ENCODE measurements at places on chromosomes 2 and 18.
A peak's percentile ranks its signal among the peaks of the same experiment; 100 is the strongest.

- DNase-seq, result no peak
Measured at GRCh38 chr2:207135801-207136457, 29.8 kb downstream of the KLF7 start.

DNA sequence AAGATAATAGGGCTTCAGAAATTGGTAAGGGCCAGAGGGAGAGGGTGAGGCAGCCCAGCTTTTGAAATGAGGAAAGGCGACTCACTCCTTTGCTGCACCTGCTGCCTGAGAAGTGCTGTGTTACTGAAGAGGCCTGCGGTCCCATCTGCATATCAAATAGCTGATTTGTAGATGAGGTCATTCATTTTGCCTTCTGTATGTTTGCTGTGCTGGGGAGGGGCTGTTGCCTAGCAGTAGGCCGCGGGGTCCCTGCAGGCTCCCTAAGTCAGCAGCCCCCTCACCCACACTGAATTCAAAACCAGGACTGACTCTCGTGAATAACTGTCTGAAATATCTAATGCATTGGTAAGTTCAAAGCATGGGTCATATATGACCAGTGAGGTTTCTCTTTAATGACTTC is 377.2 kb downstream of the SOX11 start:
- no peak for DNase-seq

- no peak for DNase-seq
Measured at GRCh38 chr18:57175532-57175931, 28.6 kb downstream of the BOD1L2 start.

GRCh38 chr2:190948671-190949070 is 65.3 kb downstream of the STAT1 start:
- DNase-seq, result peak; percentile 23

GRCh38 chr2:52882974-52883373 is 884.6 kb upstream of the CHAC2 start:
- DNase-seq, result no peak

- DNase-seq, result no peak
Measured at GRCh38 chr2:33897741-33898140, 298.6 kb upstream of the FAM98A start.

DNA sequence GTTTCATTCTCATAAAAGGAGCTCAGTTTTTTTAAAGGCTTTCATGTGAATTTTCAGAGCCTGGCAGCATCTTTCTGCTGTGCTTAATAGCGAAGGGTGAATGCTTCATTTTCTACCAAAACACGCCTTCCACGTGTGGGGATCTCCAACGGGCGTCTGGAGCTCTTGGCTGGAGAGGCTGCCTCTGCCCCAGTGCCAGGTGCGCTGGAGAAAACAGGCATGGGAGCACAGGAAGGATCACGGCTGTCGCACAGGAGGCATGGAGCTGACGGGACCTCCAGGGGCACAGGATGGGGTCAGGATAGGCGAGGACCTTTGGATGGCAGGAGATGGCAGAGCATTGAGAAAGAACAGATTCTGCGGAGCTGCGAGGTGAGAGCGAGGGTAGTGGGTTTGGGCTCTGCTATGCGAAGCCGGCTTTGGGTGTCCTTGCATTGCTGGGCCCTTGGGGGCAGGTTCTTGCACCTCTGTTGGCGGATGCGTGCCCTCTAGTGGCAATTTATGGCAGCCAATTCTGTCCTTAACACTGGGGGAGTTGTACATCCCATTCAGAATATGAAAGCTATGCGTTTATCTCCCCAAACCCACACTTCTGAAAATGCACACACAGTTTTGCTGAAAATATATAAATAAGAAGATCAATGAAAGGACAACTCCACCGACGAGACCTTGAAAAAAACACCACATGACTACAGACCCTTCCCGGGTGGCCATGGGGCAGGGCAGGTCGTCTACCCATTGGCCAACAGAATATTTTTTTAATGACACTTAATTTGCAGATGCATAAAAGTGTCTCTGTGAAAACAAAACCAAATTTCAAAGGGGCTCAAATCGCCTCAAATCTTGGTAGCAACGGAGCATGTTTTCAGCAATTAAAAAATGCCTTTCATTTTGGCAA is 90.4 kb upstream of the SLC35G4 start:
- DNase-seq, result peak; percentile 73

DNA sequence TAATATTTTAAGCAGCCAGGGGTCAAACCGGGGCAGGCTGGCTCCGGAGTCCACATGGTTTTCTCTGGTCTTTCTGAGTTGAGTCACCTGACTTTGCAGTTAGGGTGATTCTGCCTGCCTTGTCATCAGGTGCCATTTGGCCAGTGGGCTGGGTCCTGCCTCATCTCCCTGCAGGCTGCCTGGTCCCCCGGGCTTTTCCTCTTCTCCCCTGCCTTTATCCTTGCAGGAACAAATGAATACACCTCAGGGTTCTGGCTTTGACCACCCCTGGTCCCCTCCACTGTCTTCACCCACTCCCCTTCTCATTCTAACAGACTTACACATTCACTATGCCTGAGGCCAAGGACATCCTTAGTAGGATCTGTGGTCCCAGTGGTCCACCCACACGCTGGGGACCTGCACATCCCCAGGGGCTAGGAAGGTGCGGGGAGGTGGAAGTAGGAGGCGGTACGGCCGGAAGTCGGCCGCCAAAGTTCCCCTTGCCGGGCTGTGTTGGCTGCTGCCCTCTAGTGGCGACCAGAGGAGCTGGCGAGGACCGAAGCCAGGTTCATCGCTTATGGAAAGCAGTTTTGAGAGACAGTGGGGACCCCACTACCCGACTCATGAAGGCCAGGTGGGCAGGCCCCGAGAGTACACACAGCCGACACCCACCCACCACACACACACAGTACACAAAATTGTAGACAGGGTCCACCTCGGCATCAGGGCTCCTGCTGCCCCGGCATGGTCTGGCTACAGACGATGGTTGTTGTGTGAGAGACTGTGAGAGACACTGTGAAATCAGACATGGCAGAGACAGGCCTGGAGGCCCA is 6.3 kb upstream of the TEX261 start:
- peak; percentile 80 for DNase-seq

DNA sequence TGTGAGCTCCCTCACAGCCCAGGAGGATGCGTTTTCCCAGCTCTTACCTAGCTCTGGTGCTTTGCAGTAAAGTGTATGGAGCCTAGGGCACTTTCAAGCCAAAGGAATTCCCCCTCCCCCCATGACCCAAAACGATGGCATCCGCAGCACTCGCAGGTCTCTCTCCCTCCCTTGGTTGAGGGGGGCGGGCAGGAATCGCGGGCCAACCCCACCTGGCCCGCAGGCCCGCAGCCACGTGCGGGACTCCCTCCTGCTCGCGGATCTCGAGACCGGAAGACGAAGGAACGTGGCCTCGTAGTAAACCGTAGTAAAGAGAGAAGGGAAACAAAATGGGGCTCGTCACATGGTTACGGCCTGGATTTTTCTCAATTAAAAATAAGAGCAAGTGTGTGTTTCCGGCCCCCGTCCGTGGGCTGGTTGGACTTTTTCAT is 8.5 kb downstream of the IRS1 start:
- peak; percentile 74 for DNase-seq

DNA sequence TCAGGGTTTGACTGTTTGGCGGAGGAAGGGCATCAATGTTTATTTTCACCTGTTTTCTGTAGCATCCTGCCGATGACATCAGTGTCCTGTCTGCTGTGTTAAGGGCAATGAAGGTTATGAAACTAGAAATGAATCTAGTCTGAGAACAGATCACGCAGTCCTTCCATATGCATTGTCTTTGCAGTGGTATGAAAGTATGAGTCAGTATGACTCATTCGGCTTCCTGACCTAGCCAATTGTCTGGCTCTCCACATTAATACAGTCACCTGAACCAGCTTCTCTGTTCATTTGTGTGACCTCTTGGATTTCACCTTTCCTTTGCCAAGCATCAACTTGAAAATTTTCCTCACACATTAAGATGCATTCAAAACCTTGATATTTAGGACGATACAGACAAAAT is 353.8 kb downstream of the RND3 start:
- peak; percentile 61 for DNase-seq

GRCh38 chr2:151638191-151638933 is 95.9 kb downstream of the NEB start:
- DNase-seq, result peak; percentile 27

GRCh38 chr2:206800506-206801417 is 35.4 kb downstream of the FASTKD2 start:
- DNase-seq, result peak; percentile 83

GRCh38 chr2:119225105-119225865 is 1.7 kb downstream of the STEAP3 start:
- DNase-seq, result peak; percentile 51

- DNase-seq, result no peak
Measured at GRCh38 chr18:37578182-37578678, 12.6 kb upstream of the CELF4 start.

DNA sequence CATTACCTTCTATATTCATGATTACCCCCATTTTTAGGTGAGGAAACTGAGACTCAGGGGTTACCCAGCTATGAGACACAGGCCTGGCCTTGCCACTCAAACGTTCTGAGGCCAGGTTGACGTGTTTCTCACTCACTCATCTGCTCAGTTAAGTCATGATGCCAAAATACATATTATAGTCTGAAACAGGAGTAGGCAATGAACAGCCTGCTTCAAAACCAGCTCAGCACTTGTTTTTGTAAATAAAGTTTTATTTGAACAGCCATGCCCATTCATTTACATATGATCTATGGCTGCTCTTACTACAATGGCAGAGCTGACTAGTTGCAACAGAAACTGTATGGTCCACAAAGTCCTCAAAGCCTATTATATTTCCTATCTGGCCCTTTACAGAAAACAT is 74.1 kb upstream of the SMAD2 start:
- no peak for DNase-seq

- DNase-seq, result no peak
Measured at GRCh38 chr18:23941791-23942190, 72.8 kb upstream of the TTC39C start.

DNA sequence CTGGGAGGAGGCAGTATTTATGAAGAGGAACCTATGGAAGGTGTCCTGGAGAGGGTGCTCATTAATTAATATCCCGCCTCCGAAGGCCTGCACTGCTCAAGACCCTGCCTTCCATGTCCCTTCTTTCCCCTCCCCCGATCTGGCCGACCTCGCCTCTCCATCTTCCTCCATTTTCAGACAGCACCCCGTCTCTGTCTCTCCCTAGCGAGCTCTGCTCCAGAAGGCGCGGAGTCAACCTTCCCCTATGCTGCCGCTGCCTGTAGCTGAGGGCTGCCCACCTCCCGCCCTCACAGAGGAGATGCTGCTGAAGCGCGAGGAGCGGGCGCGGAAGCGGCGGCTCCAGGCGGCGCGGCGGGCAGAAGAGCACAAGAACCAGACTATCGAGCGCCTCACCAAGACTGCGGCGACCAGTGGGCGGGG is 1.1 kb upstream of the WBP1 start:
- DNase-seq, result no peak

GRCh38 chr2:162072181-162072702 is 1.8 kb downstream of the DPP4 start:
- DNase-seq, result no peak

DNA sequence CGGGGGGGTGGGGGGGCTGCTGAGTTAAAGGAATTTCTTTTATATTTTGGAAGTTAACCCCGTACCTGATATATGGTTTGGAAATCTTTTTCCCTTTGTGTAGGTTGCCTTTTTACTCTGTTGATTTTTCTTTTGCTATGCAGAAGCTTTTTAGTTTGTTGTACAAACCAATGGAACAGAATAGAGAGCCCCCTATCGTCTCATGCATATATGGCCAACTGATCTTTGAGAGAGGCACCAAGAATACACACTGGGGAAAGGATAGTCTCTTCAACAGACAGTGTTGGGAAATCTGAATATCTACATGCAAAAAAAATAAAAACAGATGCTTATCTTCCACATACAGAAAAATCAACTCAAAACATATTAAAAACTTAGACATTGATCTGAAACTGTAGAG is 647.8 kb upstream of the KLHL29 start:
- DNase-seq, result peak; percentile 7

GRCh38 chr2:195496991-195497390 is 160.0 kb upstream of the SLC39A10 start:
- DNase-seq, result no peak

DNA sequence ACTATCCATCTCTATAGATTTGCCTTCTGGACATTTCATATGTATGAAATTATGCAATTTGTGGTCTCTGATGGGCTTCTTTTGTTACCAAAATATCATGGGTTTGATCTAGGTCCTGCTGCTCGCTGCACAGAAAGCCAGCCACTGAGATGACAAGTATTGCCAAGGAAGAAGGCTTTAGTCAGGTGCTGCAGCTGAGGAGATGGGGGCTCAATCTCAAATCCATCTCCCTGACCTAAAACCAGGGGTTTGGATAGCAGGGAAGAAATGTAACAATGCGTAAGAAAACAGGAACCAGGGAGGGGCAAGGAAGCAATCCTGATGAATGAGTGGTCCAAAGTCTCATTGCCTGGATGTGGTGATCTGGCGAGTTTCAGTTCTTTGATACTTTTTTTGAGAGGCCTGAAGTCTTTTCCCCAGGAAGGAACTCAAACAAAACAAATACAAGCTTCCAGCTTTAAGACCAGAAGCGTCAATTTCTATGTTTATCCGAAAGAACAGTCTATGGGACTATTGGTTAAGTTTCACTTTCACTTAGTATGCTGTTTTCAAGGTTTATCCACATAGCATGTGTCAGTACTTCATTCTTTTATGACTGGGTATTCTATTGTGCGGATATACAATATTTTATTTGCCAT is 3.4 kb upstream of the CKAP2L start:
- DNase-seq, result no peak

GRCh38 chr18:45249246-45249661 is 366.0 kb upstream of the SLC14A2 start:
- DNase-seq, result no peak

GRCh38 chr2:146818122-146818521 is 1026.7 kb upstream of the ACVR2A start:
- DNase-seq, result no peak

GRCh38 chr2:100522430-100522829 is 40.4 kb upstream of the PDCL3 start:
- DNase-seq, result peak; percentile 64

GRCh38 chr2:65671670-65672242 is 239.4 kb upstream of the SPRED2 start:
- DNase-seq, result no peak

- no peak for DNase-seq
Measured at GRCh38 chr2:226999661-227000060, 163.8 kb downstream of the RHBDD1 start.

GRCh38 chr2:156411835-156412234 is 24.3 kb upstream of the GPD2 start:
- DNase-seq, result no peak

- no peak for DNase-seq
Measured at GRCh38 chr18:45568017-45568416, 47.3 kb upstream of the SLC14A2 start.

GRCh38 chr18:58927659-58928058 is 63.0 kb downstream of the ZNF532 start:
- no peak for DNase-seq

- DNase-seq, result peak; percentile 47
Measured at GRCh38 chr18:46293742-46294181, 189.6 kb downstream of the HAUS1 start.

DNA sequence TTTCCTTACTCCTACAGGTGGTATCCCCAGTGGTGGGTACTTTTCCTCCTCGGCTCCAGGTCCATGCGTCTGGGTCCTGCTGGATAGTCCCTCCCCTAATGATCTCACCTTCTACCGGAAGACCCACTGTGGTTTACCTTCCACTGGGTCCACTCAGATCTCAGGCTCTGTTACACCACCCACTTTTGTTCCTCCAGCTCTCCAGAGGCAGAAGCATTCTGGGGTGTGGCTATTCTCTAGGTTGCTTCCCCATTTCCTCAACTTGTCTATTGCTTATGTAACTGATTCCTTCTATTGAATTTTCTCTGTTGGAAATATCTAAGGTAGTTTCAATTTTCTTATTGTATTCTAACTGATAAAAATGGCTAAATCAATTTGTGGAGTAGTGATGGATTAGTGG is 87.6 kb upstream of the GALNT5 start:
- DNase-seq, result no peak

Measured in hepatocyte (in vitro differentiated cells).